ENCODE measurements at places on chromosomes 6 and 20.

DNA sequence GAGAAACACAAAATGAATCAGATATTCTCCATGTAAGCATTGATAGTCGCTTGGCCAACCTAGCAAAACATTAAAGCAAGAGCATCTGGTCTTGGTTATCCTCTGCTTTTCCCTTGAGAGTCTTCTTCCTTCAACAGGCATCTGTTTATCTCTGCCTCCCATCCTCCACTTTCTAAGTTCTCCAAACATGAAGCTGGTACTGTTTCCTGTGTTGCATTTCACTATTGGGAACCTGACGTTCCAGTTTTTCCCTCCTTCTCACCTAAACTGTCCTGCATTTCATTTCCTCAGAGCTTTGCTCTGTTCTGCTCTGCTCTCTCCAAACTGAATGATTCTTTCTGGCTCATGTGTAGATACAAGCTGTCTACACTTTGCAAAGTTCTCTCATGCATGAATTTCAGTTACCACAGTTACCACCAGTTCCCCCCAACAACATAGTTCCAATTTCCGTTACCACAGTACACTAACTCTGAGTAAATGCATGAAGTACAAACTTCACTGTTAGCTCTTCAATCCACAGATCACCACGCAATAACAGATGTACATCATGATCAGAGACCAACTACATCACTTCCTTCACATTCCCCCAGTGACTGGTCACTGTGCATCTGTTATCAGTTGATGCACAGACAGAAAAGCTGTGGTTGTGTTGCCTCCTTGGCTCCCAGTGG, 86.7 kb upstream of the F13A1 start:
- DNase-seq, result no peak

DNA sequence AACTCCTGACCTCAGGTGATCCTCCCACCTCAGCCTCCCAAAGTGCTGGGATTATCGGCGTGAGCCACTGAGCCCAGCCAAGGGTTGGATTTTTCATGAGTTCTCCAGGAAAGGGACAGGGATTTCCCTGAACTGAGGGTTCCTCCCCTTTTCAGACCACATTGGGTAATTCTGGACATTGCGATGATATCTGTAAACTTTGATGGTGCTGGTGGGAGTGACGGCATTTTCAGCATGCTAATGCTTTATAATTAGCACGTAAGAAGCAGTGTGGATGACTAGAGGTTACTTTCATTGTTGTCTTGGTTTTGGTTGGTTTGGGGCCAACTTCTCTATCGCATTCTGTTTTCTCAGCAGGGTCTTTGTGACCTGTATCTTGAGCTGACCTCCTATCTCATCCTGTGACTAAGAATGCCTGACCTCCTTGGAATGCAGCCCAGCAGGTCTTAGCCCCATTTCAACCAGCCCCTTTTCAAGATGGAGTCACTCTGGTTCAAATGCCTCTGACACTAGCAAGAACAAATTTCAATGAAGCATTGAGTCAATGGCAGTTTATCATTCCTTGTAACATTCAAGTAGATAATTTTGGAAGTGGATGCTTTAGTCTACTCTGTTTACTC, 156.5 kb downstream of the TTLL2 start:
- no peak for DNase-seq

GRCh38 chr6:12262236-12263061, 27.7 kb upstream of the EDN1 start:
- no peak for DNase-seq

DNA sequence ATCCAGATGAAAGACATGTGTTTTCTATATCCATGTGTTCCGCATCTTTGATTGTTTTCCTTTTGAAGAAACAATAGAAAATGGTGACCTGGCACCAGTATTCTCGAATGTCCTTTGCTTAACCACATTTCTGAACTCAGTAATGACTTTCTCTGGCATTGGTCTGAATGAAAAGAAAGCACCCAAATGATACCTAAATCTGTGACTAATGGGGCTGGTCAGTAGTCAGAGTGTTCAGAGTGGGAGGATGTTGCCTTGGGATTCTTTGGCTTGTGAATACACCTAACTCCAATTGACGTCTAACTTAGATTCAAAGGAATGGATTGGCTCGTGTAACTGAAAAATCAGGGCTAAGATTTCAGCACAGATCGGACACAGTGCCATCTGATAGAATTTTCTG, 27.1 kb downstream of the PARD6B start:
- no peak for DNase-seq

- no peak for DNase-seq
Measured at GRCh38 chr20:21090111-21090618, 16.0 kb downstream of the LINC00237 start.
